ENCODE measurements at places on chromosomes 2 and 18.

DNA sequence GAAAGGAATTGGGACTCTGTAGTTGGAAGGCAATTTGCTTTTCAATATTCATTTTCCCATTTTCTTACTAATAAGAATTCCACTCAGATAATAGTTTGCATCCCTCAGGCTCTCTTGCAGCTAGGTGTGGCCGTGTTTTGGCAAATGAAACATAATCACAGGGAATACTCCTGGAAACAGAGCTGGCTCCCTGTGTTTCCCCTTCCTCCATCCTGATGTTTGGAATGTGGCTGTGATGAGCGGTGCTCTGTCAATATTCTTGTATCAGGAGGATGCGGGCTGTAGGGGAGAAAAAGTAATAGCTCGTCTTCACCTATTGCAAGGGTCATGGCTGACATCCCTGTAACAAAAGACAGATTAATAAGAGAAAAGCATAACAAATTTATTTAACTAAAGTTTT is 271.0 kb downstream of the MYCN start:
- no peak for DNase-seq

DNA sequence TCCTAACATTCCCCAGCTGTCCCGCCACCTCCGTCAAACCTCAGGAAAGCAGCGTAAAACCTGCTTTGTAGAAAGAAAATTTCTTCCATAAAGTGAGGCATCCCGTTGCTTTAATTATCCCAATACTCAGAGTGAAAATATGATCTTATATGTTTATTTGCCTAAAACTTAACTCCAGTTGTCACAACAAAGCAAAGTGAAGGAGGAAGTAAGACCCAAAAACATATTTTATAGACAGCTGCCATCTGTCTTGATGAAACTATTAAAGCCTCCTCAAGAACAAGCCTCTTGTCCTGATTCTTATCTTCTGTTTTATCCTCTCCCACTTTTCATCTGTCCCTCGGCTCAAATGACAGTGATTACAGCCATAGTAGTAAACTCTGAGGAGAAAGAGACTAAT is 28.9 kb upstream of the LPIN2 start:
- no peak for DNase-seq

GRCh38 chr2:16225071-16225470 is 284.7 kb downstream of the MYCN start:
- DNase-seq, result no peak

DNA sequence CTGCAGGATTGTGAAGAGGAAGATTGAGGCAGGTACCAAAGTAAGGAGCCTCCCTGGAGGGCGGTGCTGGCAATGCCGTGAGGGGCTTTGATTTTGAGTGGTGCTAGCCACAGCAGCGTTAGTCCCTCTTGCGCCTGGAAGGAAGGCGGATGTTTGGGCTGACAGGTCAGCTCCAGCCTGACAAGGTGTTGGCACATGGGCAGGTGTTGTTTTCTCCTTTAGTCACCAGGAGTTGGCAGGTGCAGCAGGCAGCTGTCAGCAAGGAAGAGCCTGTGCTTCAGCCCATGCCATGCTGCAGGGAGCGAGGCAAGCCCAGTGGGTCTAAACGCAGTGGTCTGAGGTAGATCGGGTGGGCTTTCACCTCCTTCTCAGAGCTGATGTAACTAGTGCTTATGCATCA is 8.5 kb downstream of the SEC11C start:
- DNase-seq, result no peak

GRCh38 chr2:99504844-99505584 is 15.2 kb upstream of the REV1 start:
- DNase-seq, result no peak
